NCI-H187 (cell line): ENCODE measurements at places on chromosomes 7 and 10.

- DNase-seq: no peak
These were observed 59.9 kb downstream of the SGMS1 start for GRCh38 chr10:50563906-50564305.

GRCh38 chr10:1559761-1560160 is 177.6 kb downstream of the ADARB2 start:
- DNase-seq: no peak

DNA sequence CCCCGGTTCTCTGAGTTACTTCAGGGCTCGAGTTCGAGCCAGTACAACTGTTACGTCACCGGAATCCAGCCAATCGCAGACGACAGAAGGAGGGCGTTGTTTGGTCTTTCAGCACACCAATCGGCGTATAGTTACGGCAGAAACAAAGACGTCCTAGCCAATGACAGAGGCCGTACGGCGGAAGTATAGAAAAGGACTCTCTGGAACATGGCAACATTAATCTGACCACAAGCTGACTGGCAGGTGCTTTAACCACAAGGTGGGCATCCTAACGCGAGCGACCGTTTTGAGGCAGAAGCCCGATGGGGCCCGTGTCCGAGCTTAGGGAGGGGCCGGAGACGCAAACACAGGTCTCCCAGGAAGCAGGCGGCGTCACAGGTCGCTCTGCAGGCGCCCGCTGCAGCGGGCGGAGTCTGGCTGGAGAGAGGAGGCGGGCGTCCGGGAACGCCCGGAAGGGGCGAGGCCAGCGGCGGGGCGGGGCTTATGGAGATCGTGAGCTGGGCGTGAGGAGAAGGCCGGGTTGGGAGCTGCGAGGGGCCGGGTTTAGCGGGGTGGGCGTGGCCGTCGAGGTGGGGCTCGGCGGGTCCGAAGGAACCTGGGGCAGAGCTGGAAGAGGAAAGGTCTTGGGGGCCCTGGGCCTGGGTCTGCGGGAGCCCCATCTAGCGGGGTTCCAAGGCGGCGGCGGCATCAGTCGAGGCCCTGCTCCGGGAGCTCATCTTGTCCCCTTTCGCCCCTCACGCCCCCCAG is at the start of gene MOSPD3:
MOSPD3 (plus strand) TSS at position 558 of the 747 bp plus-strand sequence. CDS start 252 bp downstream, outside the sequence.
- peak; percentile 100 for DNase-seq

- no peak for DNase-seq
These were observed 86.4 kb upstream of the JAZF1 start for GRCh38 chr7:28267012-28267411.

- DNase-seq: no peak
These were observed 28.1 kb upstream of the CDH23 start for GRCh38 chr10:71368643-71369042.

- DNase-seq: no peak
These were observed 252.3 kb downstream of the CXCL12 start for GRCh38 chr10:44132361-44133289.

- DNase-seq: no peak
These were observed 118.1 kb downstream of the SEMA3D start for GRCh38 chr7:85068799-85069198.

GRCh38 chr10:12801214-12802087 is 200.1 kb downstream of the CCDC3 start:
- DNase-seq: no peak

DNA sequence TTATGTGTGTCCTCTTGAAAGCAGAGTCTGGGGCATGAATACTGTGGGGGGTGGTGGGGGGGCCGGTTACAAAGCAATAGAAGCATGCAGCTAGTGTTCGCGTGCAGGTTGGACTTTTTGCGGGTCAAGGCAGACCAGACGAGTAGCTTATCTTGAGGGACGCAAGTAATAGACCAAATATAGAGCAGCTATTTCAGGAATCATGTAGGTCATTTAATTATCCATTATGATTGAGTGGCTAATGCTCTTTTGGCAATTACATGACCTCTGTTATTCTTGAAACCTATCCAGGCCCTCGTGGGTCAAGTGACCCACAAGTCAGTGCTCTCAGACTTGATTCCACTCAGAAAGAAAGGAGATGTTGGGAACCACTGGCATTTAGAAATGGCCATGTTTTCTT is 93.0 kb downstream of the BTRC start:
- DNase-seq: no peak

DNA sequence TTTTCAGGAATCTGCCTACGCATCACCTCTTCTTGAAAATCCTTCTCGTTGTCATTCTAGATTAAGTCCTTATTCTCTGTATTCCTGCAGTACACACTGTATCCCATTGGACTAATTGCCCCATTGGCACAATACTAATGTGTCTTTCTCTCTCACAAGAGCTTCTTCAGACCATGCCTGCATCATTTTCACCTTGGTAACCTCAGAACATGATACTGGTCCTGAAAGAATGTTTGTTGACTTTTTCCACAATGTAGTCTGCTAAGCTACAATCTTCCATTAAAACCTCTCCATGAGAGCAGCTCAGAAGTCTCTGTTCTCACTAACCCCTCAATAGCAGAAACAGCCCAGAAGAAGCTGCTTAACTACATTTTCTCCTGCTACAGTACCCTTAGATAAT is 270.7 kb downstream of the PCDH15 start:
- no peak for DNase-seq

DNA sequence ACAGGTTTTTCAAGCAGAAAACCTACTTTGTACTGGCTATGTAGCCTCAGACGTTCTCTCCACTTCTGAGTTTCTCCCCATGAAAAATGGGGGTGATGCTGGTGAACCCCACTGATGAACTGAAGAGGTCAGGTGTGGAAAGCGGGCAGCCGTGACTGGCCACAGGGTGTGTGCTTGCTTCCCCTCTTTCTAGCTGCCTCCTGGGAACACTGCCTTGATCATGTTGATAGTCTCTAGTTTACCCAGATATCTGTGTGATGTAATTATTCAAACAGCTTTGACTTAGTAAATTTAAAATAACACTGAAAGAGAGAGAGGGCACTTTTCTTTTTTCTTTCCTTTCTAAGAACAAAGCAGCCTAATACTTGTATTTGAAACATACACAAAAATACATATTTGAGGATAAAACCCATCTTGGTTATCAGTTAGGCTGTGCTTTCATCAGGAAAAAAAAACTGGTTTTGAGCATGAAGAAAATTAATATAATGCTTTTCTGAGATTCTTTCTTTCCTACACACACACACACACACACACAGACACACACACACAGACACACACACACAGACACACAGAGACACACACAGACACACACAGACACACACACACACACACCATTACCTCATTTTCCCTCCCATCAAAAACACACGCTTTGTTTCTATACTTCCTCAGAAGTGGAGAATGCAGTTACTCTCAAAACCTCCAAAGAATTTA is 76.7 kb downstream of the MACC1 start:
- no peak for DNase-seq

DNA sequence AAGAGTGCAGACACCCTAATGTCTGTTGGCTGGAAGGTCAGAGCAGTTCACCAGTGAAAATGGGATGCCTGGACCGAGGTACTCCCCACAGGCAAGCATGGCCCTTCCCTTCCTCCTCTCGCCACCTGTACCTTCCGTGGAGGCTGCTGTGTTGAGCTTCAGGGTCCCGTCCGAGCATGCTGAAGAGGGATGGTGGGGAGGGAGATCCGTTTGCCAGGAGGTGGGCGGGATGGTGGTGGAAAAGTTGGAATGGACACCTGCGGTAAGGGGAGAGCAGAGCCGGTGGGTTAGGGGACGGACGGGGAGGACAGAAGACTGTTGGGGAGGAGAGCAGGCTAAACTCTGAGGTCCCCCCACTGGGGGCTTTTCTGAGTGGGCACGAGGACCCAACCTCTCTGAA is 15.9 kb upstream of the ZNF777 start:
- no peak for DNase-seq

DNA sequence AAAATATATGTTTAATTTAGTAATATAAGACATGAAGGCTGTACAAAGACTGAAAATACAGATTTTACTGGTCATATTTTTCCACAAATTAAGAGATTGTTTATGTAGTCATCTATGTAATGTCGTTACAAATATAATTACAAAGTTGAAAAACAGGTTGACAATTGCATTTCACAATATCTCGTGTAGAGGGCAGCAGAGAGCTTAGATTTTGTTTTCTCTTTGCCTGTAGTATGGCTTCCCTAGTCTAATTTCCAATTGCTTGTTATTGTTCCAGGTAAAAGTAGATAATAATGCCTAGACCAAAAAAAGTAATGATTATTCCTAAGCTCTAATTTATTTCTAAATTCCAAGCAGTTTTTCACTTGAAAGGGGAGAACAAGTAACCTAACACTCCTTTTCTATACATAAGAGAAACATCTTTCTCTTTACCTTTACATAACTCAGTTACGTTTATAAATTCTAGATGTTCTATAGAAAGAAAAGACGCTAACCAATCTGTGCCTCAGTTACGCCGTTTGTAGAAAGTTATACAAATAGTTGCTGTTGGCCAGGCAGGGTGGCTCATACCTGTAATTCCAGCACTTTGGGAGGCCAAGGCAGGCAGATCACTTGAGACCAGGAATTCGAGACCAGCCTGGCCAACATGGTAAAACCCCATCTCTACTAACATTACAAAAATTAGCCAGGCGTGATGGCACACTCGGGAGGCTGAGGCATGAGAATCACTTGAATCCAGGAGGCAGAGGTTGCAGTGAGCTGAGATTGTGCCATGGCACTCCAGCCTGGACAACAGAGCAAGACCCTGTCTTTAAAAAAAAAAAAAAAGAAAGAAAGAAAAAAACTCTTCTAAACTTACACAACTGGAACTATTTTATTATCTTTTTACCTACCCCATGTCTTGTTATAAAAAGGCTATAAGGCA is 30.0 kb downstream of the NET1 start:
- DNase-seq: no peak

- no peak for DNase-seq
These were observed 27.0 kb upstream of the TMEM26 start for GRCh38 chr10:61480208-61480607.

DNA sequence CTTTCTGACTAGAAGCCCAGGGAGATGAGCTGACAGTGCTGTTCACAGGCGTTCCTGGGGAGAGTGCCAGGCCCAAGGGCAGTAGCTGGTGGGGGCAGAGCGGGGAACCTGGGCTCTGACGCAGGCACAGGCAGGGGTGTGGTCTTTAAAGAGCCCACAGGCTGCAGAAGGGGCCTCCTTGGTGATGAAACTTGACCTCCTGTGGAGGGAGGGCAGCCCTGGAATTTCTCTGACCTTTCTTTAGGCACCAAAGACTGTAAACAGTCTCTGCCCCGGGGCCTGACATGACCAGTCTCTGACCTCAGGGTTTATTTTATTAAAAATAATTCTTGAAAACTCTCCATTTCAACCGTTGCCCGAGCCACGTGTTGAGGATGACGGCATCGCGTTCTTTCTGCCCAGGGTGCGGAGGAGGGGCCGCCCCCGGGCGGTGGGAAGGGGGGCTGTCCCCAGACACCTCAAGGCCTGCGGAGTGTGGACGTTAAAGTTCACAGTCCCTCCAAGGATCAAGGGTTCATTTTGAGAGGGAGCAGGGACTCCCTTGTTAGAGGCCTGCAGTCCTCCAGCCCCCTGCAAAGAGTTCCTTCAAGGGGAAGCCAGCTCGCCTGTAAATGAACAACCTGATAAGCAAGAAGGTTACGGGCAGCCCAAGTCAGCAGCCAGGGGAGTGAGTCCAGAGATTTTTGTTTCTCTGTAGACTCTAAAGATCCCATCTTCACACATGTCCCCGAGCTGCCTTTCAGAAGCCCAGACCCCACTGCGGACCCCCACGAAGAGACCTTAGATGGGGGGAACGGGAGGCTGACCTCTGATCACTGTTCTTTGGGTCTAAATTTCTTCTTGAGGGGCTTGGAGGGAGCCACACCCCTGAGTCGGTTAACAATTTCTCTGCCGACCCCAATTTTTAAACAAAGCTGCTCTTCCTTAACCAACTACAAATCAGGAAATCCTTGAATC is 128.9 kb downstream of the VIPR2 start:
- DNase-seq: no peak

GRCh38 chr7:24899161-24899560 is 80.8 kb downstream of the OSBPL3 start:
- DNase-seq: no peak

GRCh38 chr10:26479766-26480492 is 41.8 kb downstream of the APBB1IP start:
- no peak for DNase-seq

DNA sequence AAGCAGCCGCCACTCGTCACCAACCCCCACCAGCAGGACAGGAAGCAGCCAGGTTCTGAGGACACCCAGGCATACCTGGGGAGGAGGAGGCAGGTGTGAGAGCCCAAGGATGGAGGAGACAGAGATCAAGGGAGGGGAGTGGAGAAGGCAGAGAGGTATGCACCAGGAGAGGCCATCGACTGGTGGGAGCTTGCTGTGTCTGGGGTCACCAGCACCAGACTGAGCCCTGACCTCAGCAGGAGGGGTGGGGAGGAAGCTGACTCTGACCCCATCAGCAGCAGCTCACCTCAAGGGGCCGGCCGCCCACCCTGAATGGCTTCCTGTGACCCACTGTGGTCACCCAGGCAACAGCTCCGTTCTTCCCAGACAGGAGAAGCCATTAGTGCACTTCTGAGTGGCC is 7.8 kb downstream of the VIPR2 start:
- no peak for DNase-seq
